ENCODE measurements at places on chromosomes 12 and 14.
A peak's percentile ranks its signal among the peaks of the same experiment; 100 is the strongest.

- no peak for DNase-seq
Observed at GRCh38 chr12:114684098-114684869, at the start of gene TBX3. TBX3 (minus strand) TSS chr12:114684175; CDS start chr12:114683200, 975 bp downstream.

GRCh38 chr14:59428581-59429012, 36.6 kb downstream of the GPR135 start:
- no peak for DNase-seq

GRCh38 chr12:124581307-124582107, 14.1 kb upstream of the NCOR2 start:
- no peak for DNase-seq

- DNase-seq, result no peak
Observed at GRCh38 chr12:44875954-44876543, at the start of gene NELL2. NELL2 (minus strand) TSS chr12:44876315; CDS start chr12:44875869, 446 bp downstream.

DNA sequence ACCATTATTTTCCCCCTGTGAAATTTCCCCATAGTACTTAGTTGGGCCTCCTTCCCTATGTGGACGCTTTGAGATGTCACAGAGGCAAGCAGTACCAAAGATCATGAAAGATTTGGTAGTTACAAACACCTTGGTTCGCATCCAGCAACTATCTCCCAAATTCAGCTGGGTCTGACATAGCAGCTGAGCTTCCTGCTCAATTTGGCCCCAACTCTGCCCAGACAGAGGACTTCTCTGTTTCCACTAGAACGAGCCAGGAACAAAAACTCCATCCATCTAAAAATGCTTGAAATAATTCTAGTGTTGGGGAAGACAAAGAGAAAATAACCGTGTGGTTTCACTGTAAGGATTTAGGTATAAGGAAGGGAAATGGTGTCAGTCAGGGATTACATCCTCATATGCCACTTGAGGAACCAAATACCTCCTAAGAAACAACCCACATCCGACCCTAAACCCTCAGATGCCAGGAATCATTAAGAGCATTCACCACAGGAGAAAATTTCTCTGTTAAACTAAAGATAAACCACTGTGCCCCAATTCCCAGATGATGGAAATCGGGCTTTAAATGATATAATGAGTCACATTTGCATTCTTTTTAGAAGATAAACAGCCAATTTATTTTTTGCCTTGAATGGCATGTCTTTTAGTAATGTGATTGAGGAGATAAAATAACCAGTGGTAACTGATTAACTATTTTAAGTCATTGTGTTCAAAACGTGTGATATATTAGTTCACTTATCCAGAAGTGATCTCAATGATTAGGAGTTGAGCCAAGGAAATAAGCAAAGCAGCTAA, 103.7 kb upstream of the IFNG-AS1 start:
- no peak for DNase-seq

DNA sequence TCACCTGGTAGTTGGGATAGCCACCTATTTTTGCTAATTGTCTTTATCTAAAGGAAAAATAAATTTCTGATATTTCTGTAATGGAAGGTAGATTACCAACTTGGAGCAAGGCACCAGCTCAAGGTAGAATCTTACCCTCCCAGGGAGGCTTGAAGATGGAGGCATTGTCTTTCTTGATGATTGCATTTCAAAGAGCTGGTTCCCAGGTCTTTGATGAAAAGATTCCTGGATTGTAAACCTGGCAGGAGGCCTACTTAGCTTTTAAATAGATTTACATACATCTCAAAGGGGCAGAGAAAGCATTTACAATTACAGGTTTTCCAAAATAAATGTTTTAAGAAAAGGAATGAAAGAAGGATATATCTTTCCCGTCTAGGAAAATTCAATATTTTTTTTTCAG, 729.2 kb downstream of the LRFN5 start:
- no peak for DNase-seq

GRCh38 chr14:42185718-42186117, 579.0 kb downstream of the LRFN5 start:
- no peak for DNase-seq

GRCh38 chr12:47943623-47944340, 19.6 kb upstream of the TMEM106C start:
- peak; percentile 79 for DNase-seq

- no peak for DNase-seq
Observed at GRCh38 chr12:57272337-57273151, 21.6 kb upstream of the STAC3 start.

- no peak for DNase-seq
Observed at GRCh38 chr12:117881517-117881916, 87.3 kb downstream of the KSR2 start.

DNA sequence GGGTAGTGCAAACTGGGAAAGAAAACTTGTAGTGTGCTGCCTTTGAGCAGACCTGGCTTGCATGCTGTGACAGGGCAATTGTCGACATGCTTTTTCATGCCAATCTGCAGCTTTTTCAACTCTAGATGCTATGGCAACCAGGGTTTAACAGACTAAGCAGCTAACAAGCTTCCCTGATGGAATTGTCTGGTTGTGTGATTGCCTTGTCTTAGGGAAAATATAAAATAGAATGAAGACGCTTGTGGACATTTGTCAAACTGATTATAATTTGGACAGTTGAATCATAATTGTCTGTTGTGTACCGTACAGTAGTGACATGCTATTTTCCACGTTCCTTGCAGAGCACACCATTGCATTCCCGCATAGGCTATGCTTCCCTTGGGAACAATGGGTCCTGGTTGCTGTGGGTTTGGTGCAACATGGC, 113.0 kb downstream of the FOXG1 start:
- DNase-seq, result no peak

GRCh38 chr14:103543140-103543539, 14.1 kb downstream of the TRMT61A start:
- no peak for DNase-seq

DNA sequence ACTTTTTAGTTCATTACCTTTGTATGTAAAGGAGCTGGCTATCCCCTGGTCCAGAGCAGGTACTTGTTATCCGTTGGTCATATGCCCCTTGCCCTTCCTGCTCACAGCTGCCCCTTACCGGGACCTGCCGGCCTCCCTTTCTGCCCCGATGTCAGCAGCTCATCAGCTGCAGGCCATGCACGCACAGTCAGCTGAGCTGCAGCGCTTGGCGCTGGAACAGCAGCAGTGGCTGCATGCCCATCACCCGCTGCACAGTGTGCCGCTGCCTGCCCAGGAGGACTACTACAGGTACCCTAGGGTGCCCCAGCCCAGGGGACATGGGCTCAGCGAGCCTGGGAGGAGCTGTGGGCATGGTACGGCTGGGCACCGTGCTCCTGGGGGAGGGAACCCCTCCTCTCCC, 2.3 kb upstream of the RNU7-1 start:
- no peak for DNase-seq

- DNase-seq, result no peak
Observed at GRCh38 chr12:58066296-58066695, 124.9 kb downstream of the ATP23 start.

GRCh38 chr14:31596342-31597095, 35.3 kb downstream of the NUBPL start:
- no peak for DNase-seq

DNA sequence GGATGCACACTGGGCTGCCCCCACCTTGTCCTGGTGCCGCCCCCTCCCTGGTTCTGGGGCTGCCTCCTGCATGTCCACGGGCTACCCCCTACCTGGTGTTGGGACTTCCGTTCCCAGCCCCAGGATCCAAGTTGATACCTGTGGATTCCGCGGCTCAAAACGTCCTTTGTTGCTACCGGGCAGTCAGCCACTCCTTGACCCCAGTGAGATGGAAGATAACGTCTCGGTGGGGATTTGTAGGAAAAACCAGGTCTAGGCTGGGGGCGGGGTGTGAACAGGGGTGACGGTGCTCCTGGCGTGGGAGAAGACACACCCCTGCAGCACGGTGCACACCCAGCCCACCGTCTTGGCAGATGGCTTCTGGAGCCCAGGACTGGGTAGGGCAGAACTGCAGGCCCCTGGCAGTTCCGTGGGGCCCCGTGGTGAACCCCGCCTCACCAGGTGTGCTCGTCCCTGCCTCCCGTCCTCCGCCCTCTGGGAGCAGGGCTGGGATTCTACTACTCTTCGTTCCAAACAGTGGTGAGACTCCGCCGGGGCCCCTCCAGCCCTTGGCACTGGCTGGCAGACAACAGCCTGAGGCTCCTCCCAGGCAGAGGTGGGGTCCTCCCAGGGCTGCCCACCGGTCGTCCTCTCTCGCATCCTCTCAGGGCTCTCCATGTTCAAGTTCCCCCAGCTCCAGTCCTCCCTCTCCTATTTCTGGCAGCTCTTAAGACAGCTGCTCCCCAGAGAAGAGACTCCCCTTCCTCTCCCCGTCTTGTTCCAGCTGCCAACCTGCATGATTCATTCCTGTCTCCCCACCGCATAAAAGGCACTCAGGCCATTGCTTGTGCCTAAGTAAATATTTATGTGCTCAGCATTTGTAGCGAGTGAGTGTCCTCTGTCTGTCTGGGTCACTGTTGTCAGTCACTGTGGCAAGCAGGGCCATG, 75.5 kb downstream of the FBXL14 start:
- DNase-seq, result no peak

DNA sequence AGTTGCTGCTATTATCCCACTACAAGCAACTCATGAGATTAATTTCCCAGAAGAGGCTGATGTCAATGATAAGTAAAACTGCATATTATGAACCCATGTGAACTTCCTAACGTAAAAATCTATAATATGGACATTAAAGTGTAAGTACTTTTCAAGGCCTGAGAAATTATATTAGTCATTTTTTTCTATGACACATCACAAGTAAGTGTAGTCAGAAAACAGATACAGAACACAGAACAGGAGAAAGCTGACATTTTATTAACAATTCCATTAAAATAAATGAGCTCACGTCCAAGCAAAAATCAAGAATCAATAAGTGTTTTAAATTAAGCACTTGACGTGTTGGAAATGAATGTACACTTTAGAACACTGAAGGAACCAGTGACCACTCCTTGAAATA, 155.0 kb downstream of the MDGA2 start:
- no peak for DNase-seq

- no peak for DNase-seq
Observed at GRCh38 chr12:43318021-43318420, 234.0 kb downstream of the ADAMTS20 start.

DNA sequence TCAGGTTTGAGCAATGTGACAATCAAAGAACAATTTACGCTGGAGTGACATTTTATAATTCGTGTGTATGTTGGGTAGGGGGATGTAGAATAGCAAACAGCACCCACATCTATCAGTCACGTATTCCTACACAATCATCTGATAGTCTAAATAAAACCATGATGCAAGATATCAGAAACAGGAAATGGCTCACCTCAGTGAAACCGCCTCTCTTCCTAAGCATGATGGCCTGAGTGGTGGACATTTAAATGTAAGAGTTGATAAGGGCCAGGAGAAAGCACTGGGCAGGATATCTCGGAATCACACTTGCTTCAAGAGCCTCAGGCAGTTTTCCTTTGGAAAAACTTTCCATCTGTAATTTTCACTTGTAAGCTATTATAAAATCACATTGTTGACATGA, 128.2 kb downstream of the GRIP1 start:
- no peak for DNase-seq

Measured in vagina (tissue), 2 donors.